ENCODE measurements at places on chromosomes 1 and 21. TPM values are rescaled to one million over a fixed set of nuclear protein-coding genes. Genes with fewer than 3 reads are reported as not detected.

- no peak for DNase-seq
These were observed 66.8 kb upstream of the BACH1 start for GRCh38 chr21:29231756-29232529.

DNA sequence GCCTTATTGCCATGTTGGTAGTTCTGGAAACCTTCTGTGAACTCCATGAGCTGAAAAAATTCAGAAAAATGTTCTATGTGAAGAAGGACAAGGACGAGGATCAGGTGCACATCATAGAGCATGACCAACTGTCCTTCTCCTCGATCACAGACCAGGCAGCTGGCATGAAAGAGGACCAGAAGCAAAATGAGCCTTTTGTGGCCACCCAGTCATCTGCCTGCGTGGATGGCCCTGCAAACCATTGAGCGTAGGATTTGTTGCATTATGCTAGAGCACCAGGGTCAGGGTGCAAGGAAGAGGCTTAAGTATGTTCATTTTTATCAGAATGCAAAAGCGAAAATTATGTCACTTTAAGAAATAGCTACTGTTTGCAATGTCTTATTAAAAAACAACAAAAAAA is 57.4 kb downstream of the KCNK1 start:
- DNase-seq = no peak

DNA sequence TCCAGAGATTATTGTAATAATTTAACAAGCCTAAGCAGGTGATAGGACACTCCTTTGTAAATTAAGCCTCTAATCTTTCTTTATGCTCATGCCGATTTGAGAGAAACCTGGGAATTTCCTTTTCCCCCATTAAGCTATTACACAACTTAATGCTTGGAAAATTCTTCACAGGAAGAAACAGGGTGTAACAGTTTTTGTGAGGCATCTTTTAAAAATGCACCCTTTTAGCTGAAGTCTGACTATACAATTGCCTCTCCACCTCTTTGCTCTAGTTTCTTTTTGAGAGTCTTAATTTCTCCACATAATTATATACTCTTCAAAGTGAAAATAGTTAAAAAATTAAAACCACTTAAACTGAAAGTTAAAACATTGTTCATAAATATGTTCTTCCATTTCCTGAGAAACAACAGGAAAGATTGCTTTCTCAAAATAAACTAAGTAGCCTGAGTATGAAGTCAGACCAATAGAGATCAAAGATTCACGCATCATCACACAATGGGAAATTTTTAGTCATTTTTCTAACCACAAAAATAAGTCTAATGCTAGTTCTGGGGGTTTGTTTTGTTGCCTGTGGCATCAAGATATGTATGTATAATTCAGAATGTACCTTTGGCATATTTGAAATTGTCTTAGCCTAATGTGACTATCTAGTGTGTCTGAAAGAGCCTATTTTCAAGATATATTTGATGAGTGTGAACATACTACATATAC is 34.7 kb downstream of the LRRC8D start:
- no peak for DNase-seq

DNA sequence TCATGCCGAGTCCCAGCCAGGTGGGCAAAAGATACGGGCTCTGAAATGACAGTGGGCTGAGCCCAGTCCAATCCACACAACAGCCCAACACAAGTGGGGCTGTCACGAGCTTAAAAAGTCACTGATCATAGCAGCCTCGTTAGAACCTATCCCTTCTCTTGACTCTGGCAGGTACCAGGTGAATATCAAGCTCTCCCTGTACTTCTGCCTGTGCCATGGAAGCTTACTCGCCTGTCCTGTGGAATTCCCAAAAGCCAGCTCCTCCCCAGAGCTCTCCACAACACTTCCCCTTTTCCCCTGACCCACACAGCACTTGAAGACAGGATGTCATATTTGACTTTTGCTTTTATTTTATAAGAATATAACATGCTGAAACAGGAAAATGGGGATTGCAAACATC is 5.9 kb downstream of the RGS16 start:
- no peak for DNase-seq

- DNase-seq = no peak
These were observed 117.4 kb upstream of the SLC45A1 start for GRCh38 chr1:8200317-8201115.

GRCh38 chr1:90246069-90246468 is 251.2 kb downstream of the ZNF326 start:
- no peak for DNase-seq

DMRTA2 gene
- total RNA-seq = not detected

ILDR2 gene
- total RNA-seq = 2.0 TPM

RRP1B gene
- total RNA-seq = 16.5 TPM

FAM3B gene
- 43.1 TPM for total RNA-seq
